Posterior vena cava (tissue), 2 donors: ENCODE measurements at places on chromosomes 16 and 17. TPM values are rescaled to one million over a fixed set of nuclear protein-coding genes. Genes with fewer than 3 reads are reported as not detected.

Gene NOS2
- 0.51 TPM for total RNA-seq

Gene PLLP
- 3.8 TPM for total RNA-seq

Gene KLHL10
- 0.32 TPM for total RNA-seq

Gene SUPT6H
- total RNA-seq: 54.4 TPM

Gene GHDC
- total RNA-seq: 16.6 TPM

Gene ITGA2B
- 2.0 TPM for total RNA-seq

Gene ICAM2
- 36.4 TPM for total RNA-seq

Gene CAPNS2
- not detected for total RNA-seq

Gene SLC16A6
- total RNA-seq: 1.7 TPM

Gene SECTM1
- 10.3 TPM for total RNA-seq

Gene CCL13
- 4.0 TPM for total RNA-seq

Gene GRIN2A
- 3.2 TPM for total RNA-seq

Gene GNAO1
- 39.1 TPM for total RNA-seq

Gene C1QTNF8
- total RNA-seq: not detected

Gene TBX6
- total RNA-seq: 0.57 TPM

Gene NPIPA3
- total RNA-seq: 7.6 TPM

Gene SKAP1
- total RNA-seq: 1.1 TPM

Gene TMEM106A
- 19.9 TPM for total RNA-seq

Gene HSD17B1
- total RNA-seq: 0.67 TPM

Gene OTOA
- total RNA-seq: 0.32 TPM

Gene ZSCAN10
- not detected for total RNA-seq

Gene ZNF232
- total RNA-seq: 3.7 TPM

Gene IL32
- total RNA-seq: 65.4 TPM

Gene KCNG4
- total RNA-seq: not detected

Gene RRAD
- 11.6 TPM for total RNA-seq

Gene NGFR
- 35.7 TPM for total RNA-seq

Gene PRSS21
- not detected for total RNA-seq

Gene TIGD7
- total RNA-seq: 6.4 TPM

Gene NTN1
- 15.4 TPM for total RNA-seq

Gene ACSM2A
- total RNA-seq: not detected

Gene TBC1D28
- total RNA-seq: not detected

Gene UMOD
- not detected for total RNA-seq

Gene FOXK2
- 49.6 TPM for total RNA-seq

Gene SALL1
- total RNA-seq: not detected

Gene SEZ6L2
- 1.2 TPM for total RNA-seq

Gene AOC2
- 0.86 TPM for total RNA-seq

Gene CLEC10A
- 5.9 TPM for total RNA-seq

Gene CSH1
- not detected for total RNA-seq
